ENCODE measurements at places on chromosomes 13 and 19.

GRCh38 chr19:51903192-51903591 is 1.6 kb downstream of the ZNF649 start:
- no peak for DNase-seq

DNA sequence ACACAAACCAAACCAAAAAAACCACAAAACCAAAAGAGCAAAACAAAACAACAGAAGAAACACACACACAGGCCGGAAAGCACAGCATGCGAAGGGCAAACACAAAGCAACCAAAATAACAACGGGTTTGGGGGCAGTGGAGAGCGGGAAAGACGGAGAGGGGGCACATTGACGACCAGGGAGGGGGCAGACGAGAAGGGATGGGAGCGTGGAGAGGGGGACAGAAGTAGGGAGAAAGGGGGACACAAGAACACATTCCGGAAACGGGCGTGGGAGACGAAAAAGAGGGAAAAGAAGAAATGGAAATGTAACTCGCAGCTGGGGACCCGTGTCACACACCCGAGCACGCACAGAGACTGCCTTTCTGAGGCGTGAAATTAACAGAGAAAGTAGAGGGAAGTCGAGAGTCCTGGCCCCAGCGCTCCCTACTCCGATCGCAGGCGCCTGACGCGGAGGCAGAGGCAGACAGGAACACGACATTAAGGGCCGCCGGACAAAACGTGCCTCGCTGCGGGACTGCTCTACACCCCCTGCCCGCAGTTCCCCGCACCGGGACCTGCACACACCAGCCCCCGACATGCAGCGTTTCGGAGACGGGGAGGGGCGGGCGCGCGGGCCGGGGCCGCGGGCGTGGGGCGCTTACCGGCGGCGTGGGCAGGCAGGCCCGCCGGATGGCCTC is 652 bp downstream of the POU4F1 start:
- DNase-seq: no peak

DNA sequence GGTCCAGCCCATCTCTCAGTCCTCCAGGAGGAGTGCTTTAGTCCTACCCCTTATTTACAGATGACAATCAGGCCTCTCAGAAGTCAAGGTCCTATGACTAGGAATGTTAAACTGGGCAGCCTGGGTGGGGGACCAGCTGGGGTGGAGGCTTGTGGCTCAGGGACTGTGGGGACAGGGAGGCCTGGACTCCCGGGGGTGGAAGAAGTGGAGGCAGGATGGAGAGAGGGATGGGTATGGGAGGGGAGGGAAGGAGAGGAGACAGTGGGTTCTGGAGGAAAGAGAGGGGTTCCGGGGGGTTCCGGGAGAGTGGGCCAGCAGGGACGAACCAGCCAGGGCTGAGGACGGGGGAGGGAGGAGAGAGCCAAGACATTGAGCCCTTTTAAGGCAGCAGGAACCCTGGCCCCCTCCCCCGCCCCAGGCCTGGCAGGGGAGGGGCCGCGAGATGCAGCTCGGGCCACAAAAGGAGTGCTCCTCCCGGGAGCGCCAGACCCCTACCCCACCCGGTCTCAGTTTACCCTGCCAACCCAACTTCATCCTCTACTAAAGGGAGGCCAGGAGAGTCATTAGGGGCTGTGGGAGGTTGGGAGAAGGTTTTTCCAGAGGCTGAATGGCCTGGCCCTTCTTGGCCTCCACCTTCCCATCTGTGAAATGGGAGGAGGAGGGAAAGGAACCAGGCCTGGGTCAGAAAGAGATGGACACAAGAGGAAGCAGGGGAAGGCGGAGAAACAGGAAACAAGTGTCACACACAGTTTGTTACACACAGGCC is 1.7 kb downstream of the DMPK start:
- no peak for DNase-seq

DNA sequence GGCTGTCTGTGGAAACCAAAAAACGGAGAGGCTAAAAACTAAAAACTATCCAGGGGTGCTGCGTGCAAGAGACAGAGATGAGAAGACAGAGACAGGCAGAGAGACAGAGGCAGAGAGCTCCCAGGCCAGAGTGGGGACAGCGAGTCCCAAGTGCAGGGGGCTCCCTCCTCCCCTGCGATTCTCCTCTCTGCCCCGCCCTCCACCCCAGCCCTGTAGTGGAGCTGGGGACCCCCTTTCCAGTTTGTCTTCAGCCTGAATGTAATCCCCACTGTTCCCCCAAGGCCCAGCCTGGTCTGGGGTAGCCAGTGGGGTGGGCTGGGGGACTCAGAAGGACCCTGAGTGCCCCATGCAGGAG is 2.0 kb downstream of the NFIC start:
- DNase-seq: no peak

- DNase-seq: peak; percentile 17
These were observed 199.1 kb downstream of the DCT start for GRCh38 chr13:94280349-94280748.

DNA sequence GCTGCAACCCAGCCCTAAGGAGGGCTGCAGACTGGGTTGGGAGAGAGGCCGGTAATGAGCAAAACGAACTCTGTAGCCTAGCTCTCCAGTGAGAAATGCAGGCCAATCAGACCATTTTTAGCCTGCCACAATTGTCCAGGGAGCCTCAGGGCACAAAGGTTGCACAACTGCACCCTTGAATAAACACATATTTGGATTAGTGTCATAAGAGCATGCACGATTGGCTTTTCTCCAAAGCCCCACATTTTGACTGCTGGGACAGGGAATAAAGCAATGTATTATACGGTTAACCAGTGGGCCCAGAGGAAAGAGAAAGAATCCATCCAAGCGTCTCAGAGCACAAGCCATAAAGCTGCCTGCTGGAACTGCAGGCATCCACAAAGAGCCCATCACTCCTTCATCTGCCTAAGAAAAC is 729.4 kb upstream of the SGCG start:
- DNase-seq: no peak

DNA sequence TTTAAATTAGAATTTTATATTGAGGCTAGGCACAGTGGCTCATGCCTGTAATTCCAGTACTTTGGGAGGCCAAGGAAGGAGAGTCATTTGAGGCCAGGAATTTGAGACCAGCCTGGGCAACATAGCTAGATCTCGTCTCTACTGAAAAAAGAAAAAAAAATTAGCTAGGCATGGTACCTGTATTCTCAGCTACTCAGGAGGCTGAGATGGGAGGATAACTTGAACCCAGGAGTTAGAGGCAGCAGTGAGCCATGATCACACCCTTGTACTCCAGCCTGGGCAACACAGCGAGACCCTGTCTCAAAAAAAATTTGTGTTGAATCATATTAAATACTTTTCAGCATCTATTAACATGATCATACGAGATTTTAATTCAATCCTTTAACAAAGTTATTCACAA is 4.9 kb downstream of the PMIS2 start:
- DNase-seq: no peak

GRCh38 chr13:61179741-61180140 is 235.9 kb downstream of the PCDH20 start:
- DNase-seq: no peak

DNA sequence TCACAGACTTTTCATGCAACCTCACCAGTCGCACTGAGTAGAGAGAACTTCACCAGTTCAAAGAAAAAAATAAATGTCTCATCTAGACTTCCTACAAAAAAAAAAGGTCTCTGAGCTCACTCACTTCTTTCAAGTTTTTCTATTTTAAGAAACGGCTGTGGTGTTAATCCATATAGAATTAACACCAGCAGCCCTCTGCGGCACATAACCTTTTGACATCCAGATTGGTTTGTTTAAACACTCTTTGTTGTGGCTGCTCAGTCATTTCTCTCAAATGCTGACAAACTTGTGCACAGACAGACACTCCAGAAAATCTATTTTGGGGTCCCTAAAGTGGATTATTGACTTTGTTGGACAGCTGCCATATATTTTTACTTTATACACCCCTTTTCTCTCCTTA is 874.9 kb downstream of the EFNB2 start:
- DNase-seq: peak; percentile 51

GRCh38 chr13:77477299-77477848 is 58.1 kb upstream of the SCEL start:
- no peak for DNase-seq

DNA sequence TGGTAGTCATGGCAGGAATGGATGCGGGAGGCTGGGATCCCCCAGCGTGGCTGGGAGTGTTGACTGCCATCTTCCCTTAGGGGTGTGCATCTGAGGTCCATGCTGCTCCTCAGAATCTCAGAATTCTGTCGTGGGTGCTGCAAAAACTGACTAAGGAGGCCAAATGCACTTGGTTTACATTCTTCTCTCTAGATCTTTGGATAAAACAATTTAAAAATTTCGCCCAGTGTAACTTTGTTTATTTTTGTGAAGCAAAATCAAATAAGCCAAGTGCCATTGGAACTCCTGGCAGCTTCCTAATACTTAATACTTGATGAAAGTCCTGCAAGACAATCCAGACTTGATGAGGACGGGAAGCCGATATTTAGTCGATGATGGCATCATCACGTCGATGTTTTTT is 27.8 kb upstream of the TM9SF2 start:
- no peak for DNase-seq

DNA sequence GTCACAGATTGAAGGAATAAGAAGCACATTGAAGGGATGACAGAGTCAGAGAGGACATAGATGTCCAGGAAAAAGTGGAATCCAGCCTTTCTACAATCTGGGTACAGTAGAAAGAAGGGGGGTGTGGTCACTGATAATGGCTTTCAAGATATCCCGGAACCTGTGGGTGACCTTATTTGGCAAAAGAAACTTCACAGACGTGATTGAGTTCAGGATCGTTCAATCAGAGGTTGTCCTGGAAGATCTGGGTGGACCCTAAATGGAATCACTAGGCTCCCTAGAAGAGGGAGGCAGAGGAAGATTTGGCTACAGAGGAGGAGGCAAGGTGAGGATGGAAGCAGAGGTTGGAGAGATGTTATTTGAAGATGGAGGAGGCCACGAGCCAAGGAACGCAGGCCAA is 13.0 kb upstream of the SYCN start:
- DNase-seq: no peak

DNA sequence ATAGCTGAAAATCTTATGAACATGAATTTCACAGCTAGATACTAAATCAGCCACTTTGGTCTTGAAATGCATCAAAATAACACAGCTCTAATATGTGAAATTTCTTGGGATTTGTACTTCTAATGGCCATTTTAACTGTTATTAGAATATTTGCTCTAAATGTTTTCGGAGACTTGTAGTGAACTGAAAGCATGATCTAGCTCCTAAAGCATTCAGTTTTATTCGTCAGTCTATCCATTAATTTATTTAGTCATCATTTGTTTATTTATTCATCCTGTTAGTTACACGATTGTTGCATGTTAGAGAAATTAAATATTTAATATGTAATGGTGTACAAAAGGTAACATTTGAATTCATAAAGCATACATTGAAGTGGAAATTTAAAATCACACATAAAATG is 1132.7 kb downstream of the SLITRK1 start:
- DNase-seq: no peak

- DNase-seq: no peak
These were observed 260.3 kb downstream of the KCNRG start for GRCh38 chr13:50275392-50276063.

- DNase-seq: no peak
These were observed 37.8 kb downstream of the KLF5 start for GRCh38 chr13:73096638-73097037.

DNA sequence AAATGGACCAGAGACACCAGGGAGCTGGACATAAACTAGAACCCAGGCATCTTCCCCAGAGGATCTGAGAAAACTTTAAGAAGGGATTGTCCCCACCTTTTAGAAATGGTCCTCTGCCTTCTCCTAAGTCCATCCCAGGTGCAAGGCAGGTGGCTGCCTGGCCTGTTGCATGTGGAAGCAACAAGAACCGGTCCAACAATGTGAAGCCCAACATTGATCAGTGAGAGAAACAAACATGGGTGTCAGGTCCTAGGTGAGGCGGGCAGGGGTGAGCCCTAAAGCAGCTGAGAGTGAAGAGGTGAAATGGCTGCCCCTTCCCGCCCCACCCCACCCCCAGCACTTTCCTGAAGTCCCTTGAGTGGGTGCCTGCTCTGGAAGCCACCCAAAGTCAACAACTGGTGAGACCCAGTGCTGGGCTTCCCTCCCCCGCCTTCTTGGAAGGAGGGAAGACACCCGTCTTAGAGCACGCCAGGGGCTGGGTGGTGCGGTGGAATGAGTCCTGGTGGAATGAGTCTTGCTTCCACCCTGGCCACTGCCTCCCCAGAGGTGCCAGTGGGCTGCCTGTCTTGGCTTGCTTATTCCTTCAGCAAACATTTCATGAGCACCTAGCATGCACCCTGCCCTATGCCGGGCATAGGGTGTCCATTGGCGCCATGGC is 1.7 kb downstream of the AP1M1 start:
- no peak for DNase-seq

GRCh38 chr19:35083691-35084508 is 31.7 kb upstream of the FXYD3 start:
- no peak for DNase-seq

DNA sequence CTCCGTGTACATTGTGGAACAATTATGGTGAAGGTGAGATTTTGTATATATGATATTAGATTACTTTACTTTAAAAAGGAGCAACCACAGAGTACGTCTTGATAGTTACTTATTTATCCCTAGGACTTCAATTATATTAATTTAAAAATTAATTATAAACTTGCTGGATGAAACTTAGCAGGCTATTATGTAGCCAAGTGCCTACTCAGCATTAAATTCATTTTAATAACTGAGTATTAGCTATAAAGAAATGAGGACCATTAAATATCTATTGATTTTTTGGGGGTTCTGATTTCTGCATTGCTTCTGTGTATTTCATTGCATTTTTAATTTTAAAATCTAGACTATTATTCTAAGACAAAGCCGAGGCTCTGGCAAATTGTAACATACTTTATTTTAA is 109.4 kb downstream of the HS6ST3 start:
- DNase-seq: no peak

DNA sequence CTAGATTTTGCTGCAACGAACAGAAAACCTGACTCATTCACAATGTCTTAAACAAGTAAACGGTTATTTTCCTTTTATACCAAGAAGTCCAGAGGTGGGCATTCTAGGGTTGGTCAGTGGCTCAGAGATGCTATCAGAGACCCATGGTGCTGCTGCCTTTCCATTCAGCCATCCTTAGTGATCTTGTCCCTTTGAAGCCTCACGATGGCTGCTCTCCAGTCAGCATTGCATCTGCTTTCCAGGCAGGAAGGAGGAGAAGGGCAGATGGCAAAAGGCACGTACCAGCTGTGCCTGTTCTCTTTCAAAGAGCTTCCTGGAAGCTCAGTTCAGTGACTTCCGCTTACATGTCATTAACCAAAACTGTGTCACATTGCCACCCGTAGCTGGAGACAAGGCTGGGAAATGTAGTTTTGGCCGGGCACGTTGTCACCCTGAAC is 30.1 kb downstream of the WDFY2 start:
- peak; percentile 45 for DNase-seq

DNA sequence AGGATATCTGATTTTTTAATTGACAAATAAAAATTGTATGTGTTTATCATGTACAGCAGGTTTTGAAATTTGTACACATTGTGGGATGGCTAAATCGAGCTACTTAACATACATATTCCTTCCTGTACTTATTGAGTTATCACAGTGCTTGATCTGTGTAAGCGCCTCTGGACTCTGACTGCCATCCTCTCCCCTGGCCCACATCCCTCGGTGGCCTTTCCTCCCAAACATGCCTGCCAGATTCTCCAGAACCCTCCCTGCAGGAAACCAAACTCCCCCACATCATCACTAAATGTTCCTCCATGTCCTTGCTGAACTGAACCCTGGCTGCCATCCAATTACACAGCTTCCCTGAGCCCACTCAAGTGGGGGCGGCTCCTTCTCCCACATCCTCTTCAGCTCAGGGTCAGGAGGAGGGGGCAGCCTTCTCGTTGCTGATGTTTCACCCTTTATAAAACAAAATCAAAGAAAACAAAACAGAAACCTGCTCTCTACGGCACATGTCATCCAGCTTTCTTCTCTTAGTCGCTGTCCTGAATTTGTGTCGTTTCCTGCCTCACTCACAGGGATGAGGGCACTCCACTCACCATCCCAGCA is 97.1 kb upstream of the SPATA13 start:
- DNase-seq: no peak

GRCh38 chr13:32134241-32135055 is 102.9 kb downstream of the FRY start:
- DNase-seq: peak; percentile 23

Measured in fibroblast of skin of right quadriceps (primary cell).